ENCODE measurements at places on chromosomes 6 and 20. TPM values are rescaled to one million over a fixed set of nuclear protein-coding genes. Genes with fewer than 3 reads are reported as not detected.
A peak's percentile ranks its signal among the peaks of the same experiment; 100 is the strongest.

Gene TREM2
- not detected for total RNA-seq

Gene DEFB132
- total RNA-seq: not detected

Gene APOBEC2
- not detected for total RNA-seq

Gene DDO
- total RNA-seq: not detected

Gene ERVFRD-1
- not detected for total RNA-seq

Gene GGTLC1
- not detected for total RNA-seq

Gene DNMT3B
- 2.6 TPM for total RNA-seq

Gene RAB44
- not detected for total RNA-seq

DNA sequence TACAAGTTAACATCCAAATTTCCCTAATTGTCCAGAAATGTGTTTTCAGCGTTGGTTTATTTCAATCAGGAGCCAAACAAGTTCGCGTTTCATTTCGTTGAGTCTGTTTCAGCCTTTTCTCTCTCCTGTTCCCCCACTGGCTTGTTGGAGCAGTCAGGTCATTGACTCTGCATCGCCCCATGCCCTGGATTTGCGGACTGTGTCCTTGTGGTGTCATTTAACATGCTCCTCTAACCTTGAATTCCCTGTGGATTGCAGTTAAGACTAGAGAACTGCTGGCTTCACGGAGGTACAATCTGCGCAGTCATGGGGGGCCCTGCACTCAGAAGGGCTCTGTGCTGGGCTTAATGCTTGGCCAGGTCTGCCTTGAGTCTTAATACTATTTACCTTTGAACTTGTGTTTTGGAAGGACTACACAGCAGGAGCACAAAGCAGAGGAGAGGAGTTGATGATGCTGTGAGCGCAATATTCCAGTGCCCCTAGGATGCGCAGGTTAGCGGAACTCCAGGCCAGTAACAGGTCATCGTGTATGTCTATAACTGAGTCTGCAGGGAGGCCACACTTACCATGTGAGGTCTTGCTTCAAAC lies 5.5 kb upstream of the TBC1D32 start:
- no peak for DNase-seq

DNA sequence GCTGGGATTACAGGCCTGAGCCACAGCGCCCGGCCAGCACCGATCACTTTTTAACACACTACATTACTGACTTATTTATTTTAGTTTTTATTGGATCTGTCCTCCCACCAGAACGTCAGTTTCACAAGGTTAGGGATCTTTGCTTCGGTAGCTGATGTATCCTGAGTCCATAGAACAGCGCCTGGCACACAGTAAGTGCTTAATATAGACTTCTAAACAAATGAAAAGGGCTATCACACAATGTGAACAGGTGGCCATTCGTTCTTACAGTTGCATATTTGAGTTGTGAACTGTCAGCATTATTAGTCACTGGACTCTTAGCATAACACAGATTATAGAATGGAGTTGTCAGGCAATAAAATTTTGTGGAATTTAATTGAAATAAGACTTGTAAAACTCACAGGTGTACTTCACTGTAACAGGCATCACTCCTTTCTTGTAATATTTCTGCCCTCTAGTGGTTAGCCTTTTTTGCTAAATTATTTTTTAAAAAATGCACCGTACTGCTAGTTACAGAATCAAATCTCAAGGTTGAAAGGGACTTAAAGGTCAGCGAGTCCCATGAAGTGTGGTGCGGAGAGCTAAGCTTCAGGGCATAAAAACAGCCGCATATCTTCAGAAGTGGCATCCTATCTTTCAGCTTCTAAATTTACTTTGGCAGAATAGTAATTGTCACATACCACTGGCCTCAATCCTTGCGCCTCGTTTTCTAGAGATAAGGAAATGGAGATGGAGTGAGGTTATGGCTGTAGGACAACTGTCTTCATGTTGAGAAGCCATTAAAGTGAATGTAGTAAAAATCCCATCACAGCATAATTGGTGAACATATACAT lies 3.4 kb upstream of the TBC1D7 start:
- DNase-seq: no peak

DNA sequence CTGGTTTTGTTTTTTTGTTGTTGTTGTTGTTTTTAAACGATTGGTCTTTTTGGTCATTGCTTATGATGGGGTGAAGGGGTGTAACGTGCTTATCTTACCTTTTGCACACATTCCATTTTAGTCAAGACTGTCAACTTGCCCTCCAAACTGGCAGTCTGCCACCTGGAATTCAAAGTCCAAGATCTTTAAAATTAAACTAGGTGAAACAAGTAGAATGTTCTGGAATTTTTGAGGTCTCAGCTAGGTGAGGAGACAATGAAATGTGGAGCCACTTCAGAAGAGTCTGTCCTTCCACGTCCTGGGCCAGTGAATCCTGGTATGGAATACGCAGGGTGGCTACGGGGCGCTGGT lies 344.6 kb downstream of the ZFAND3 start:
- DNase-seq: no peak

DNA sequence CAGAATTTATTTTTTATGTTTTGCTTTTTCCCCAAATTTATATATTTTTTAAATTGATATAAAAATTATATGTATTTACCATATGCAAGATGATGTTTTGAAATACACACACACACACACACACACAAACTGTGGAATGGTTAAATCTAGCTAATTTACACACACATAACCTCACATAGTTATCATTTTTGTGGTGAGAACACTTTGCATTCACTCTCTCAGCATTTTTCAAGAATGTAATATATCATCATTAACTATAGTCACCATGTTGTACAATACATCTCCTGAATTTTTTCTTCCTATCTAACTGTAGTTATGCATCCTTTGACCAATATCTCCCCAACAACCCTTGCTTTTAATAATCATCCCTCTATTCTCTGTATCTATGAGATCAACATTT lies 52.2 kb downstream of the GFRAL start:
- DNase-seq: no peak

DNA sequence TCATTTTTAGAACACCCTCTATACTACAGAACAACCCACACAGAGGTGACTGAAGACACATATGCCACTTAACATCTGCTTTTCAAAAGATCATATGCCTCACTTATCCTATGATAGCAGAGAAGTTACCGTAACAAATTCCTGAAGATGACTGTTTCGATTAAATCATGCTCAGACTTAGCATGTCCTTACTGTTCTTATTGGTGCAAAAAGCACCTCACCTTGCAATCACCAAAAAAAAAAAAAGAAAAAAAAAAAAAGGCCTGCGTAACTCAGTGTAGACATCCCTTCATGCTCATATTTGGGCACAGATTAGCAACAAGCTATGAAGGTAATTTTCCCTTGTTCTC lies 17.7 kb upstream of the DST start:
- DNase-seq: no peak

DNA sequence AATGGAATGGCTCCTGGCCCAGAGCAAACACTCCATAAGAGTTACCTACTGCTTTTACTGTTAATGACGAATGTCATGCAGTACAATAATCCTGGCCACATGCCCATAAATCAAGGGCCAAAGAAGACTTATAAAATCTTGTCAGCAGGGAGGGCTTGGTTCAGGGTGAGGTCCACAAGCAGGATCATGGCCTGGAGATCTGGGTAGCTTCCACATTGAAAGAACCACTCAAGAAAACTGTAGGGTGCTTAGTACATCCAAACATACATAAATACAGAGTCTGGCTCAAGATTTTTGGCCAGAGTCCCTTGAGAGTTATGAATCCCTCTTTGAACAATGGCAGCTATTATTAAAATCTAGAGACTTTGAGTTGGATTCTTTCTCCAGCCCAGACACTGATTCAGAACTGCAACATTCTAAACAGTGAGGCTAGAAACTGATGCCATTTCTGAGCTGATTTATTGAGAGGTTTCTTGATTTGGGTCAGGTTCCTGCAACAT lies 188.7 kb downstream of the CDC5L start:
- DNase-seq: no peak

DNA sequence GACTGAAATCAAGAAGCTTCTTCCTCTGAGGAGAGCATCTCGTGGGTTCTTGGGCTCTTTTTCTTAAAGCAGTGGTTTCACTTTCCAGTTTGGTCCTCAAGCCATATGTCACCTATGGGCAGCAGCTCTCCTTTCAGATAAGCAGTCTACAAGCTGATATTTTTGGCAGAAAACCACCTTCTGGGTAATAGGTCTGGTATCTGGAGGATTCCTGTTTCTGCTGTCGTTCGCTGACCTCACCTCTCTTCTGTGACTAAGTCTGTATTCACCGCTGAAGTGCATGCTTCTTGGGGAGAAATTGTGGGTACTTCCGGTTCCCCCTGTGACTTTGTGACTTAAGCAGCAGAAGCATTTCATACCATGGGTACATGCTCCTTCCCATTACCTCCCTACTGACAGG lies 193.6 kb downstream of the EDN1 start:
- DNase-seq: no peak

GRCh38 chr6:148915810-148916209 lies 169.0 kb downstream of the UST start:
- DNase-seq: no peak

GRCh38 chr6:158058171-158058651 lies 76.5 kb downstream of the SYNJ2 start:
- DNase-seq: no peak

DNA sequence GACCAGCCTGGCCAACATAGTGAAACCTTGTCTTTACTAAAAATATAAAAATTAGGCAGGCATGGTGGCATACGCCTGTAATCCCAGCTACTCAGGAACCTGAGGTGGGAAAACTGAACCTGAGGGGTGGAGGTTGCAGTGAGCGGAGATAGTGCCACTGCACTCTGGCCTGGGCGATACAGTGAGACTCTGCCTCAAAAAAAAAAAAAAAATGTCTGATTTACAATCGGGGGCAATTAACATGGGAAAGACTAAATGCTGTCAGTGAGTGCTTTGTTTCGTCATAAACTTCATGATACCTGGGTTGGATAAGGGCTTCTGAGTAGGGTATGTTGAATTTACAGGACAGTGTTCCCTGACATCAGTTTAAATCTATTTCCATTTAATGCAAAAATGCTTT lies 8.0 kb upstream of the SH3BGRL2 start:
- no peak for DNase-seq

- DNase-seq: peak; percentile 67
These were observed 45.8 kb downstream of the FOXP4 start for GRCh38 chr6:41591859-41592502.

DNA sequence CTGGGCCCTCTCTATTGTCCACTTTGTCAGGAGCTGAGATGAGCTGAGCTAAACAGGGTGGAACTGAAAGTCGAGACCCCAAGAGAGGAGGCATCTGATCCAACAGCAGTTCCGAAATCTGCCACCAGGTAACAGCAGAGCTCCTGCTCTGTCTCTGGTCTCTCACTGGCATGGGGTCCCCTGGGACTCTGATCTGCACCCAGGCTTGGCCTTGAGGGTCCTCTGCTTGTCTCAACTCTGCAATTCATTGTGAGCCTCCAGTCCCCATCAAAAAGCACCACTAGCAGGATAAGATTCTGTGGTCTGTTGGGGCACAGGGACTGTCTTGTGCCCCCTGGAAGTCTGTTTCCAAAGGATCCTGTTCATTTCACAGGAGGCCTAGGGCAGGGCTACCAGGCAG lies 62.5 kb upstream of the TOP1 start:
- DNase-seq: no peak

GRCh38 chr6:99979953-99980352 lies 14.1 kb downstream of the MCHR2 start:
- DNase-seq: no peak

DNA sequence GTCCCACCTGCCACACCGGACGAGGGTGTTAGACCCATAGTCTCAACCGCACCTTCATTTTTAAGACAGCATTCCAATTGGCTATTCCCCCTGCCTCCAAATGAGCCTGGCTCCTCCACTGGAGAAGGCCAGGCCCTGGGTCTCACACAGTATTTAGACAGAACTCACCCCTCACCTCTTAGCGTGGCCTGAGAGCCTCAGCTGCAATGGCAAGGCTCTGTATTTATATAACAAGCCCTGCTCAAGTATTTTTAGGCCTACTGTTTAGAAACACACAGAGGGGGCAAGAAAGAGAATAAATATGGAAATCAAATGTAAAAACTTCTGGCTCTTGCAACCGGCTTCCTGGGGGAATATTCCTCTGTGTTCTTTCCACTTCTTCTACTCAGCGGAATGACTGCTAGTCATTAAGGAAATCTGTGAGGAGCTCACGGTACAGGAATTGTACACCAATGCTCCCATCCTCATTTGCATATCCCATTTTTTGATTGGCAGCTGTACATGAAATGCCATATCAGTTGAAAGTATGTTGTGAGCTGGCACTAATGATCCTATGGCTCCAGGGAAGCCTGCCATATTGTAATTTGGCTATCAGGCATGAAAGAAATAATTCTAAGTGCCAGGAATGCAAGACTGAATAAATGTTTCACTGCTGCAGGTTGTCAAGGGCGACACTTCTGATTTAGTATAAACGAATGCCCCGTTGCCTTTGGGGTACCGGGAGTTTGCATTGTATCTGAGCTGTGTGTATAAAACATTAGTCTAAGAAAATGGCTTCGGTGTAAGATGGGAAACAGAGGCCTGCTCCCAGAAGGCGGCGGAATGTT lies 207.5 kb downstream of the ZNF217 start:
- no peak for DNase-seq

DNA sequence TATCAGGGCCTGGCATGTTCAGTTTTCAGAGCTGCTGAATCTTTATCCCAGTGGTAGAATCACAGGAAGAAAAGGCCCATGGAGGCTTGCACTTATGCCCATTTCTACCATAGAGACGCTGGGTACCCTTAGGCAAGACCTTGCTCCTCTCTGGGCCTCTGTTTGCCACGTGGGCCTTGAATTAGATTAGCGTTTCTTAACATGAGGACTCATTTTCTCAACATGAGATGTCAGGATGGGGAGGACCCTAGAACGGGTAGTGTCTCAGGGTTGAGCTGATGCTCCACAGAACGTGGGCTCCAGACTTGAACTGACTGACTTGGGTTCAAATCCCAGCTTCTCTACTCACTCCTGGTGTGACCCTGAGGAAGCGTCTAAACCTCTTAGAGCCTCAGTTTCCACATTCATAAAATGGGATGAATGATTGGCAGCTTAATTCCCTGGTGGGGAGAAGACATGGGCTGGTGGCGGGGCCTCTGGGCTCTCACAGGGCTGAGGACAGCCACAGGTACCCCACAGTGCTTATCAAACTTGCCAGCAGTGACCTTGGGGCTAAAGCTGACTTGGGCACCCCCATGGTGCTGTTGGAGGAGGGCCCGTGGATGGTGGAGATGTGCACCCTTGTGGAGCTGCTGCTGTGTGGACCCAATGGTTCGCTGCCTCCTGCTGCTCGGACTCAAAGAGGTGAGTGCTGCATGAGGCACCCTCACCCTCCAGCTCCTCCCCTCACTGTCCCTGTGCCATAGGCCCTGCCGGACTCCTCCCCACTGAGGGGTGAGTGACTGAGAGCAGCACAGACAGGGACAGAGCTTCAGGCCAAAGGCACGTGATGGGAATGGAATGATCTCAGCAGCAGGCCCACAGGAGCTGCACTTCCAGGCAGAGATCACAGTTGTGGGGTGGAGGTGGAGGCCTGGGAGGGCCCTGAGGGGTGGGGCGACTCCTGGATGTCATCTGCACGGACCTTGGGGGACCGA lies 28.2 kb downstream of the SUN5 start:
- no peak for DNase-seq

DNA sequence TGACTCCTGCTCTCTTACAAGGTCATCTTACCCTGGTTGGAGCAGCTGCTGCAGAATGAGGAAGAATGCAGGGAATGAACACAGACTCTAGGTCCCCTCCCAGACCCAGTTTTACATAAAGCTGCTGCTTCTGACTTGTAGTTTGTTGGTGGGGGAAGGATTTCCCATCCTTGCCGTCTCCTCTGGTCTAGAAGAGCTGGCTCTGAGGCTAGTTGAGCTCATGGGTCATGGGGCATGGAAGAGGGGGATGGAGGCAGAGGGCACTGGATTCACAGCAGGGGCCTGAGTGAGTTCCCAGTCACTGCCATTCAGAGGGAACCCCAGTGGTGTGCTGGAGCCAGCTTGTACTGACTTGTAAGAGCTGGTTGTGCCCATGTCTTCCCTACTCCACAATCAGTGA lies 9.2 kb upstream of the GUCA1A start:
- no peak for DNase-seq

All from activated naive CD8-positive, alpha-beta T cell treated with anti-CD3 and anti-CD28 coated beads for 36 hours (primary cell).